ENCODE measurements at places on chromosomes 16 and 17. TPM values are rescaled to one million over a fixed set of nuclear protein-coding genes. Genes with fewer than 3 reads are reported as not detected.

The PRSS27 gene
- 1.6 TPM for total RNA-seq

The EPX gene
- total RNA-seq, result not detected

The LUC7L3 gene
- 37.1 TPM for total RNA-seq

The HAS3 gene
- not detected for total RNA-seq

The CD300A gene
- total RNA-seq, result not detected

The EVPLL gene
- total RNA-seq, result 0.11 TPM

The NGFR gene
- not detected for total RNA-seq

The CCL1 gene
- total RNA-seq, result not detected

The KRTAP1-1 gene
- not detected for total RNA-seq

The COPRS gene
- 23.4 TPM for total RNA-seq

The KRTAP9-8 gene
- not detected for total RNA-seq

The KRTAP4-12 gene
- total RNA-seq, result not detected

The KRT28 gene
- total RNA-seq, result not detected

The EXOC3L1 gene
- total RNA-seq, result not detected

The SLC5A10 gene
- not detected for total RNA-seq

The MMP25 gene
- 0.11 TPM for total RNA-seq

The KARS1 gene
- total RNA-seq, result 147 TPM

The IRX3 gene
- 0.39 TPM for total RNA-seq

The RASD1 gene
- total RNA-seq, result not detected

The SLC16A13 gene
- 3.1 TPM for total RNA-seq

The GABARAPL2 gene
- total RNA-seq, result 32.3 TPM

The HIC1 gene
- total RNA-seq, result 11.6 TPM

The CAMKK1 gene
- 2.4 TPM for total RNA-seq

The ARHGDIG gene
- not detected for total RNA-seq

The TBC1D3C gene
- not detected for total RNA-seq

The IRX5 gene
- not detected for total RNA-seq

The FOXL1 gene
- total RNA-seq, result 2.0 TPM

Measured in placental epithelial cell (primary cell).